ENCODE measurements at places on chromosomes 6 and 20.

DNA sequence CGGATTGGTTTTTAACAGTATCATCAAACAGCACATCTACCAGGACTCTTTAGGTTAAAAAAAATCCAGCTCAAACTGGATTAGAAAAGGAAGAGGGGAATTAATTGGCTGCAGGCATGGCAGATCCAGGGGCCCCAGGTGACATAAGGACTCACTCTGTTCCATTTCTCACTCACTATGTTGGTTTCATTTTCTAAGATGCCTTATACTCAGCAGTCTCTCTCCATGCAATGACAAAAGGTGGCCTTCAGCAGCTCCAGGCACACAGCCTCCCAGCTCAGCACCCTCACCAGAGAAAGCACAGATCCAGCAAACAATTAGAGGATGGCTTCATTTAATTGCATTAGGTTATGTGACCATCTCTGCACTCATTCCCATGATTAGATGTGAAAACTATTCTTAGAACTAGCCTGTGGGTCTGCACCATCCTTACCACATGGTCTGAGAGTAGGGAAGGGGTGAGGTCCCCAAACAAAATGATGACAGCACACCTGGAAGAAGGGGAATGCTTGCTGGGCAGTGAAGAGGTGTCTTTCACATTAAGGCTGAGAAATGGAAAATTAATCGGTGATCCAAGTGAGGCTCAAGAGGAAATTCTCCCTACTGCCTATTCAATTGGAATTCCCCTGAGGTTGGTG is 243.1 kb downstream of the CDH26 start:
- no peak for DNase-seq

DNA sequence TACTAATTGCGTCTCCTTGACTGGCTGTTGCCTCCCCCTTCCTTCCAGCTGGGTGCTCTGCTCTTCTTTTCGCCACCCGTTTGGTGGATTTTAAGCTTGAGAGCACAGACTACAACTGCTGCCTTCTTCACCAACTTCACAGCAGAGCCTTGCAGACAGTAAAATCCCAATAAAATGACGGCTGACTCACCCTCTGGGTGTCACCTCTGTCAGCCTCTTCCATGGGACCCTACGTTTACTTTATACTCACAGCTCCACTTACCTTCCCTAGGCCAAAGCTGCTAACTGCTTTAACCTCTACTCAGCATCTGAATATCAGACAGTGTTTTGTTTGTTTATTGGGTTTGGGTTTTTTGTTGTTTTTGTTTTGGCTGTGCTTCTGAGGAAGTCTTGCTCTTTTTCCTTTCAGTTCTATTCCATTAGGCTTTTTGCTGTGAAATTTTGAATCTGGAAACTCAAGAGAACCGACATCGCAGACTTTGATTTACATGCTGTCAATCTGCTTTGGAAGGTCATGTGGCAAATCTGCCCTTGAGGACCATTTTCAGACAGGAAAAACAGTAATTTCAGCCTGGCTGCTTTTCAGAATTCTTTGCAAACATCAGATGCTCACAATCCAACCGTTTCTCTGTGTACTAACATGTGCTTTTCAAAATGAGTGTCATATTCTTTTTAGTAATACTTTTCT is 2.4 kb downstream of the AGPAT4 start:
- no peak for DNase-seq

- DNase-seq: no peak
These were observed 125.4 kb downstream of the MAN1A1 start for GRCh38 chr6:119224095-119224701.

DNA sequence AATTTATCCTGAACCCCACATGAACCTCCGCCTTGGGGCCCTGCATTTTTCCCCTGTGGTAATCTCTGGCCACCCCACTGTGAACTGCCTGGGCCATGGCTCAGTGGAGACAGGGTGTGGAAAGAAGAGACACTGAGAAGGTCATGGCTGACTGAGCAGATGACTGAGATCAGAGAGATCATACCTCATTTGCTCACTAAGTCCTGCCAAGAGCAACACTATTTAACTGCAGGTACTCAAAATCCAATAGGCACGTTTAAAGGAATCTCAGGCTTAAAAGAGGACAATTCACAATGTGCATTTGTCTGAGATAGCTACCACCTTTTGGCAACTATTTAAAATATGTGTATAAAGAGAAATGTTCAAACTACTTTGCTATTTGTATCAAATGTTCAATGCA is 305.0 kb downstream of the GMDS start:
- no peak for DNase-seq

- no peak for DNase-seq
These were observed 20.6 kb downstream of the TNXB start for GRCh38 chr6:32088487-32089049.

- no peak for DNase-seq
These were observed 930.6 kb downstream of the KIF16B start for GRCh38 chr20:15642676-15643075.

GRCh38 chr6:163036160-163036645 is 308.4 kb downstream of the PACRG start:
- DNase-seq: no peak

GRCh38 chr6:149990661-149991471 is 27.1 kb downstream of the ULBP1 start:
- no peak for DNase-seq

DNA sequence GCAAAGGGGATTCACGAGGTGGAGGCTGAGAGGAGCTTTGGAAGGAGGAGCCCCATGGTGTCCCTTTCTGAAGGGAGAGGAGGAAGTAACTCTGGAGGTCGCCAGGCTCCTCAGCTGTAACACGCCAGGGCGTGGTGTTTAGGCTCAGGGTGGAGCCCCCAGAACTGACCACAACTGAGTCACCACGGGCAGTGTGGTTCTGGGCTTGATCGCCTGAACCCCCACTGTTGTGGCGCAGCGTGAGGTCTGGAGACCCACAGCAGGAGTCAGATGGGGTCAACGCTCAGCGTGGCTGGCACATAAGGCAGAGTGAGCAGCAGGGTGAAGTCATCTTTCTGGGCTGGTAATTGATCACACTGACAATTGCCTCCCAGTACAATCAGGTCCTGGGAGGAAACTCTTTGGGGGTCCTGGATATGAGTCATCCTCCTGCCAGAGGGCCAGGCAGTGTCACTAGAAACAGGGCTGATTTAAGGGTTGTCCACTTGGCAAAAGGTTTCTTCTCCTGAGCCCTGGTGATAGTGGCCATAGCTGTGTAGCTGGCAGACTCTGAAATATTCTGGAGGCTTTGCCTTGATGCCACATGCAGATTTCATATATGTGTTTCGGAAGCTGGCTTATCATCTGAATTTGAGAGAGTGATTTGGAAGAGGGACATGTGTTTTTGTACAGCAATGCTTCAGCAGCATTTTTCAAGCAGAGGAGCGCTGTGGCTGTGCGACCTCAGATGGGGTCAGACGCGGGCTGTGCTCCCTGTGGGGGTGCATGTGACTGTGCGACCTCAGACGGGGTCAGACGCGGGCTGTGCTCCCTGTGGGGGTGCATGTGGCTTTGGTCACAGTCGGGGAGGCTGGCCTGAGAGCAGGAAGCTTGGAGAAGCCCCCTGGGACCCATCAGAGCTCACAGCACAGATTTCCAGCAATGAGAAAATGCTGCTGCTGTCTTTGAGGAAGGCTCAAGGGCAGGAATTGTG is 50.0 kb downstream of the SYNJ2 start:
- DNase-seq: no peak

GRCh38 chr6:121305957-121306607 is 28.2 kb downstream of the TBC1D32 start:
- DNase-seq: no peak

DNA sequence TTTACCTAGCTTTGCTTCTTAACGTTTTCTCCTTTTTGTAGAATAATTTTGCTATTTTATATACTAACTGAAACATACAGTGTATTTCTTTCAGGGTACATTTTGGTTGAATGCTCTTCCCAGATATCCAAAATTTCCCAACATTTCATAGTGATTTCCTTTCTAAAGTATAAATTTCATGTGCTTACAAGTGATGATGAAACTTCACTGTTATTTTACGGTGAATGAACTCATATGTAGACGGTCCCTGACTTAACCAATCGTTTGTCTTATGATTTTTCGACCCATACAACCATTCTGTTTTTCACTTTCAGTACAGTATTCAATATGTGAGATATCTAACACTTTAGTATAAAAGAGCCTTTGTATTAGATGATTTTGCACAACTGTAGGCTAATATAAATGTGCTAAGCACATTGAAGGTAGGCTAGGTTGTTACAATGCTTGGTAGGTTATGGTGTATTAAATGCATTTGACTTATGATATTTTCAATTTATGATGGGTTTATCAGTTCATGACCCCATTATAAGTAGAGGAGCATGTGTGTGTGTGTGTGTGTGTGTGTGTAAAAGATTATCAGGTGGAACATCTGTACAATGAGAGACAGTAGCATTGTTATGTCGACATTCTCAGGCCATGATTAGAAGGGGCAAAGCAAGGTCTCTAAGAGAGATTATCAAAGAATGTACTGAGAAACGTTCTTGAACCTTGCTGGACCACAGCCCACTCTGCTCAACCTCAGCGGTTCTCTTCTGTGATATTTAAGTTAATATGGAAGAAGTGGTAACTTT is 20.9 kb downstream of the HIVEP1 start:
- no peak for DNase-seq

- no peak for DNase-seq
These were observed 17.8 kb downstream of the BNIP5 start for GRCh38 chr6:36318690-36319435.

- DNase-seq: no peak
These were observed 16.1 kb upstream of the RAB22A start for GRCh38 chr20:58293453-58293852.

DNA sequence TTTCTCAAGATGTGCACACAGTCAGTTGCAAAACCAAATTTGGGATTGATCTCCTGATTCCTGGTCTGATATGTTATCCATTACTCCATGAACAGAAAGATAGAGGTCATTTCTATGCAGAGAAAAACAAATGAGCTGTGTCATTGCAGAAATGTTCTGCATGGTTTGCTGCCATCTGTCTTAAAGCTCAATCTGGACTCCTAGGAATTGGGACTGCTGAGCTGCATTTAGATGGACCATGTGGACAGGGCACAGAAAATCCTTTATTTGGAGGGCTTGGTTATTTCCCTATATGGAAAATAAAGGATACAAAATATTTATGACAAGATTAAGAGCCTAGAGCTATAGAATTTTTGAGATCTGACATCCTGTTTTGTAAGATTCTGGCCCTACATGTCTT is 91.3 kb downstream of the ADGRB3 start:
- no peak for DNase-seq

GRCh38 chr20:57402206-57403125 is 11.3 kb downstream of the RBM38 start:
- no peak for DNase-seq

- no peak for DNase-seq
These were observed 446.0 kb downstream of the QKI start for GRCh38 chr6:163860287-163861081.

DNA sequence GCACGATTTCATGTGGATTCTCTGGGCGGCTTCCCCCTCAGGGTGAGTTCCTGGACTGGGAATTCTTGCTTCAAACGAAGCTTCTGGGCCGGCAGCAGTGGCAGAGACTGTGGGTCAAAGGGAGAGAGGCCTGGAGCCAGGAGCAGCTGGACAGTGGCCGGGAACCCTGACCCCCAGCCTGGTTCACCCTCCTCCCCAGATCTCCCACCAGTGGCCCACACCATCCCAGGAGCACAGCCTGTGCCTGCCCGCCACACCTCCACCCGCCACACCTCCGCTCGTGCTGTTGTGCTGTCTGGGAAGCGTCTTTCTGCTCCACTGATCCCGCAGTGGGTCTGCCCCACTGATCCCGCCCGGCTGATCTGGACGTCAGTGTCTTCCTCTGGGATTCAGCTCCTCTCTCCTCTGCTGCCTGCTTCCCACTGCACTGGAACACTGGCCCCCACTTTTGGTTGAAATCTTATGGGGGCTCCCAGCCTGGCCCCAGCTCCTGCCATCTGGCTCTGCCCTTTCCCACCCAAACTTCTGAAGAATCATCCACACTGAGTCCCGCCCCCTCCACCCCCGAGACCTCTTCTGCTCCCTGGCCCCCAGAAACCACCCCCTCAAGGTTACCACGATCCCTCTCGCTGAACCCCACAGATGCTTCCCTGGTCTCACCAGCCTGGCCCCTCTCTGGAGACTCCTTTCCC is 9.8 kb downstream of the ZBP1 start:
- no peak for DNase-seq

GRCh38 chr6:84417260-84417659 is 189.8 kb upstream of the CEP162 start:
- no peak for DNase-seq

GRCh38 chr6:31836474-31837368 is 9.2 kb downstream of the HSPA1B start:
- no peak for DNase-seq

DNA sequence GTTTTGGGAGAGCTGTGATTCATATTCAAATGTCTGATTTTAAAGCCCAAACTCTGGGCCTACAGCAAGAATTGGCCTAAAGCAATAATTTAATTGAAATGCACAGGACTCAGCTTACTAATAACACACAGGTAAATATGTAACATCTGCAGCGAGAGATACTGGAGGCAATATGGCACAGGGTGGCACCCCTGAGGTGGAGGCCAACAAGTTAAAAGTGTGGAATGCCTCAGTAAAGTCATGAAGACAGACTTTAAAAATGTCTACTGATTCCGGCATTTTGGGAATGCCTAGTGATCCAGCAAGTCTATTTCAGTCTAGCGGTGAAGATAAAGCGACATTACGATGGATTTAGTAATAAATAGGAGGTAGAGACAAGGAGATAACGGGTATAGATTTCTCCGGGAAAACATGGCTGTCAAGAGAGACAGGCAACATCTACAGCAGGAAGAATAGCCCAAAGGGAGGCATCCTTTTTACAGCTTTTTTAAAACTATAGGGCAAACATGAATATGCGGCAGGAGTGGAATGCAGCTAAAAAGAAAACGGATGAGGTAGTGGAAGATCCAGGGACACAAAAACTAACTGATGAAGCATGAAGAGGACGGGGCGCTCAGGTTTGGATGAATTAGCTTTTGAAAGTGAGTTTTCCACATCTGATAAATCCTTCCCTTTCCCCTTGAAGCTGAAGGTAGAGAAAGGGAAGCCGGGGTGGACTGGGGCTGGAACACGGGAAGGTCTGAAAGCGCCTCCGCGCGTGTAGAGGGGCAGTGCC is 1.2 kb downstream of the NANP start:
- DNase-seq: no peak

DNA sequence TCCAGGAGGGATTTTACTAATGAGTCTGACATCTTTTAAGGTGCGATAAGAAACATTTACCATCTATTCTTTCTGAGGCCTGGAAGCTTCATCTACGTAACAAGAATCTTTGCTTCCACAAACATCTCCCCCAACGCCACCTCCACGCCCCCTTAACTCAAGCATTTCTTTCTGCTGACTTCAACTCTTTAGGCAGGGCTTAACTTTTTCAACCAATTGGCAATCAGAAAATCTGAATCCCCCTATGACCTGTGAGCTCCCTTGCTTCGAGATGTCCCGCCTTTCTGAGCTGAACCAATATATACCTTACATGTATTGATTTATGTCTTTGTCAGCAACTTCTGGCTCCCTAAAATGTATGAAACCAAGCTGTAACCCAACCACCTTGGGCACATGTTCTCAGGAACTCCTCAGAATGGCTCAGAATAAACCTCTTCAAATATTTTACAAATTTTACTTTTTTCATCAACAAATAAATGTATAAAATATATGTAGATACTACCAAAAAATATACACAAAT is 11.5 kb downstream of the OR2H2 start:
- no peak for DNase-seq

All from D721Med (cell line).